NCI-H2171 (cell line): ENCODE measurements at places on chromosomes 4 and X.

DNA sequence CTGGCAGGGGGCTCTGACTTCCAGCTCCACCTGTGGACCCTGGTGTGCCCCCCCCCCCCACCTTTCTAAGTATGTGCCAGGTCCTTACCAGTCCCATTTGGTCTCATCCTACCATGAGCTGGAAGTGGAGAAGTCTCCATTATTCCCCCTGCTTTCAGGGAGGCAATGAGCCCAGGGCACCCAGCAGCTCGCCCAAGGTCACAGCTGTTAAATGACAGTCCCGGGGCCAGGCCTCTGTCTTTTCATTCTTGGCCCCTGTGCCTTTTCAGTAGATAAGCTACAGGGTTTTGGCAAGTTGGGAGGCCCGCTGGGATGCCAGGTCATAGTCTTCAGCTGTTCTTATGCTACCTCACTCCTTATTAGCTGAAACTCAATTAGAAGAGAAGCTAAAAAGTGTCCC is 249.1 kb downstream of the EVC2 start:
- no peak for DNase-seq

DNA sequence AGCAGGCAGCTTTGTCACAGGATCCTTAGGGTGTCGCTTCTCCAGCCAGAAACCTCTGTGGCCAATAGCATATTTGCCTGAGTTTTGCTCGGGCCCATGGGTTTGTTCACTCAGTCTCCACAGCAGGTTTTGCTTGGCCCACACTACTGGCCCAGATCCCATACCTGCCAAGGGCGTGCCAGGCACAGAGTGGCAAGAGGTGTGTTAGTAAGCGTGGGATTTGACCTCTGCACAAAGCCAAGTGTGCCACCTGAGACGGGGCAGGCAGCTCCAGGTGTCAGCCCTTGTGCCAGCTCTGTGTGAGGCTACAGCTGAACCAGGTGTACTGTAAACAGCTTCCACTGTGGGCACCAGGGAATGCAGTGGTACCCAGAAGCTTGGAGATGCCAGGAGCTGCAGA is 2003.0 kb downstream of the C4orf33 start:
- DNase-seq = no peak

- DNase-seq = no peak
Measured at GRCh38 chrX:55908661-55909212, 191.2 kb downstream of the RRAGB start.

DNA sequence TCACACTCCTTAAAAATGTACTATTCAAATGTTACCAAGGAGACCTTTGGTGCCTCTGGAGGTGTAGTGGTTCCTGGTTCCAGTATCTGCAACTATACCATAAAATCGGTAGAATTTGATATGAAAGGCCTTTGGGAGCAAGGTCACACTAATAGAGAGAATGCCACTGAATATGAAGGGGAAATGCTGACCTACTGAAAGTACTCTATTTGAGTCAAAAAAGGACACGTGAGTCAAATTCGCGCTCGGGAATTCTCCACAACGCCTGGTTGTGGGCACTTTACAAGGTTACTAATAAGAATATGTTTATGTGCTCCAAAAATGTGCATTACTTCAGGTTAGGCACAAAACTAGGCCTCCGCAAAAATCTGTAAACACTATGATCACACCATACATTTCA is 39.5 kb upstream of the RELL1 start:
- DNase-seq = no peak

DNA sequence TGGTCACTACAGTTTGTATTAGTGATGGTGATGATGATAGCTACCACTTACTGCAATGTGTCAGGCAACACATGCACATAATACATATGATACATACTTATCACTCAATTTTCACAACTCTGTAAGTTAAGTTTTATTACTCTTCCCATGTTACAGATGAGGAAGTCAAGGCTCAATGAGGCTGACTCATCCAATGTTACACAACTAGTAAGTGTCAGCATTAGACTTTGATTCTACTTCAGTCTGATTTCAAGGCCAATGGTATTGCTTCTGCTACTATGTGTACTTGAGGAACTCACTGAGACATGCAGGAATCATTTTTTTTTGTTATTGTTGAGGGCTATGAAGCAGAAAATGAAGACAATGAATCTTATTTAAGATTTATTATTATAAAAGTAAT is 96.4 kb upstream of the TRPC5OS start:
- no peak for DNase-seq

- no peak for DNase-seq
Measured at GRCh38 chrX:71111141-71111843, at the start of gene IL2RG. IL2RG (minus strand) TSS chrX:71111577; CDS start chrX:71111539, 38 bp downstream.

- DNase-seq = no peak
Measured at GRCh38 chr4:88291003-88291402, 6.6 kb upstream of the PPM1K start.

- DNase-seq = no peak
Measured at GRCh38 chr4:64216741-64217140, 192.5 kb downstream of the TECRL start.
